NCI-H2081 (cell line): ENCODE measurements at places on chromosomes 1 and 21.

DNA sequence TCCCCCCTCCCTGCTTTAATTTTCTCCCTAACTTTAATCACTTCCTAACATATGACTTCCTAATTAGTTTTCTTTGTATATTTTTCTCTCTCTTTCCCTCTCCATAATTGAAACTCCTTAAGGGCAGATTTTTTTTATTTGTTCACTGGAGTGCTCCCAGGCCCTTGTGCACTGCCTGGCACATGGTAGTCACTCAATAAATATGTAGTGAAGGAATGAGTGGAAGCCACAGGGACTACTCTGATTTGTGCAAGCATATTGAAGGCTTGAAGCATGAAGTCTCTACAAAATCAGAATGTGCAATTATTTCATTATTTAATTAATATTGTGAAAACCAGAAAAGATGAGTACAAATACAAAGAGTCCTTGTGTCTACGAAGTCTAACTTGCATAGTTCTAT is 41.5 kb downstream of the SNX7 start:
- no peak for DNase-seq

- DNase-seq, result no peak
Observed at GRCh38 chr1:78143152-78143551, 97.4 kb downstream of the GIPC2 start.

- DNase-seq, result no peak
Observed at GRCh38 chr1:162077648-162078299, 8.3 kb downstream of the NOS1AP start.

DNA sequence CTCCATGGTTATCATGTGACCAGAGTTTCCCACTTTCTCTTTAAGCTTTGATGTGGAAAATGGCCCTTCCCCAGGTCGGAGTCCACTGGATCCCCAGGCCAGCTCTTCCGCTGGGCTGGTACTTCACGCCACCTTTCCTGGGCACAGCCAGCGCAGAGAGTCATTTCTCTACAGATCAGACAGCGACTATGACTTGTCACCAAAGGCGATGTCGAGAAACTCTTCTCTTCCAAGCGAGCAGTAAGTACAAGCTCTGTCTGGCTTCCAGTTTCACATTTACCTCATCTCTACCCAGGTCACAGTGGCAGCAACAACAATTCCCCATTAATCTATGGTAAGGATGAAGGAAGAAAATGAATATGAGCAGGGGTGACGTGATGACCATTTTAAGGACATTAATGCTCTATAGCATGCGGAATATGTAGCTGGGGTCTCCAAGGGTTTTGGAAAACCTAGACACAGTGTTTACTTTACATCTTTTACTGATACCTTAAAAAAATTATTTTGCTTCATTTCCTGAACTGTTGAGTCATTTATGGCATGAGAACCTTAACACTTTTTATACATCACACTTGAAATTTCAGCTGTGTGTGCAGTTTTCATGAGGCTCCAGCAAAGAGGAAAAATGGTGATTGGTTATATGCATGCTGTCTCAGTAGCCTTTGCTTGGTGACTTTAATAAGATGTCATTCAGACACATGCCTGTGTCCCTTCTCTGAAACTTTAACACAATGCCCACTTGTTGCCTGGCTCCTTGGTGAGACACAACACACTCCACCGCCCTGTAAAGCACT is 286.3 kb upstream of the SGIP1 start:
- DNase-seq, result no peak

DNA sequence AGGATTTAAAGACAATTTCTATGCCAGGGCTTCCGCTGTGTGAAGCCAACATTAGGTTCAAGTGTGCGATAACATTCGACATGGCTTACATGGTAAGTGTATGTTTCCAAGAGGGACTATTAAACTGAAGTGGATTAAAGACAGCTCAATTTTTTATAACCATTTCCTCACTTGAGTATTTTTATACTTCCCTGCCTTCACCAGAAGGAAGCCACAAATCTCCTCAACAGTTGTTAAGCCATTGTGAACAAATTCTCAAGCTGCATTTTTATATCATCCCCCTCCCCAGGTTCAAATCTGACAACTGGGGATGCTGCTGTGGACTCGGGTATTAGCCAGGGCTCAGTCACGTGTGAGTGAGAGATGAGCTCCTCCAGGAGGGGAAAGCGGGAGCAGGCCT is 116.3 kb downstream of the RHOU start:
- no peak for DNase-seq

DNA sequence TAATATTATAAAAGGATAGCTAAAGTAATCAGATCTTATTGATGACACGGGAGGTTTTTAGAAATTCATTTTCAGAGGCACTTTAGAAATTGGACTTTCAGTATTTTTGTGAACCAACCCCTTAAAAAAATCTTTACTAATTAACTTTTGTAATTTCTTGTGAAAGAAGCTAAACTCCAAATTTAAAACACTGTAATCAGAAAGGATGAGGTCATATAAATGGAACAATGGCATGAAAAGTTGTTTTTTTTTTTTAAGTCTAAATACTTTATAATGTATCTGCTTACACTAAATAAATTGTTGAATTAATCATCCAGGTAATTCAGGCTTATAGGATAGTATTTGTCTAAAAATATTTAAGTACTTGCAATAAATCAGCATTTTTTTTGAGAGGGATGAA is 9.0 kb downstream of the ZBTB18 start:
- no peak for DNase-seq

- no peak for DNase-seq
Observed at GRCh38 chr1:202750761-202751160, 40.5 kb upstream of the SYT2 start.

DNA sequence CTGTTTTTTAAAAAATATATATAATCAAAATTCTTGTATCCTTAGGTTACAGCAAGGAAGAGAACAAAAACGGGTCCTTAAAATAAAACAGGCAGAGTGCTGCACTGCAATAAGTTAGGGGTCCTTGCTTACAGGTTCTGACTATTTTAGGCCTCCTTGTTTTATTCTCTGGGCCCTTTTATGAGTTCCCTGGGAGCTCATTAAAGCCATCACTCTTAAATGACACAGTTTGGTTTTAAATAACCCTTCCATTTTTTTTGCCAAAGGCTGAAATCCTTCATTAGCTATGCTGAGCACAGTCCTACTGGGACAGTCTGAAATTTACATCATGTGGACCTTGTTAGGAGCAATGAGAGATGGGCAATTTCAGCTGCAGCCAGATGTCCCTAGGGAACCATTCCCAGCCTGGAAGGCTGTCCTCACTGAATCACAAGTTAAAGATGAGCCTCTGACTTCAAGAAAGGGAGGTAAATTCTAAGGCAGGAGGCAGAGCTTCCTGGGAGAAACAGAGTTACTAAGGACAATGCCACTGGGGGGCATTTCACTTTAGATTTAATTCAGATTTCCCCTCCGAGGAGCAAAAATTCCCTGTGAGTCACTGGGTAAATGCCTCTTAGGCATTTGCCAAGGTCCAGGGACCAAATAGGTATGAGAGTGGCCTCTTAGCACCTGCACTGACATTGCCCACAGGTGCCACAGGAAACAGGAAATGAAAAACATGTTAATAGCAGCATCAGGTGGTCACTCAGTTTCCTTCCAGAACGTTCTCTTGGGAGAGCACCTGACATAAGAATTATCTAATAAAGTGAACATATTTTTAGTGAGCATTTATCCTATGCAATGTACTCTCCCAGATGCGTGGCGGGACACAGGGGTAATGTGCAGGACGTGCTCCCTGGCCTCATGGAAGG is 3.8 kb upstream of the MUL1 start:
- no peak for DNase-seq

DNA sequence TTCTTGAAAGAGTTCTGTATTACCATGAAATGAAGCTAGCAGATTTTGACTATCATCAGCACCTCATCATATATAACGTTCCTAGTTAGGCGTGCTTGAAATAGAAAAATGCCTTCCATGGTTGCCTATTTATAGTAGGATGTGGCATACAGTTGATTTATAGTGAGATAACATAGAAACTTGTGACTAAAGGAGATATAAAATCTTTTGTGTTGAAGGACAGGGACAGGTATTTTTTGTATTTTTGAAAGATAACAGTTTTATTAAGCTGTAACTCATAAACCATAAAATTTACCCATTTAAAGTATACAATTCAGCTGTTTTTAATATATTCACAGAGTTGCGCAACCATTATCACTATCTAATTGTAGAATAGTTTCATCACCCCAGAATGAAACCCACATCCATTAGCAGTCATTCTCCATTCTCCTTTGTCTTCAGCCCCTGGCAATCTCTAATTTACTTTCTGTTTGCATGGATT is 19.3 kb downstream of the SPEN start:
- no peak for DNase-seq

DNA sequence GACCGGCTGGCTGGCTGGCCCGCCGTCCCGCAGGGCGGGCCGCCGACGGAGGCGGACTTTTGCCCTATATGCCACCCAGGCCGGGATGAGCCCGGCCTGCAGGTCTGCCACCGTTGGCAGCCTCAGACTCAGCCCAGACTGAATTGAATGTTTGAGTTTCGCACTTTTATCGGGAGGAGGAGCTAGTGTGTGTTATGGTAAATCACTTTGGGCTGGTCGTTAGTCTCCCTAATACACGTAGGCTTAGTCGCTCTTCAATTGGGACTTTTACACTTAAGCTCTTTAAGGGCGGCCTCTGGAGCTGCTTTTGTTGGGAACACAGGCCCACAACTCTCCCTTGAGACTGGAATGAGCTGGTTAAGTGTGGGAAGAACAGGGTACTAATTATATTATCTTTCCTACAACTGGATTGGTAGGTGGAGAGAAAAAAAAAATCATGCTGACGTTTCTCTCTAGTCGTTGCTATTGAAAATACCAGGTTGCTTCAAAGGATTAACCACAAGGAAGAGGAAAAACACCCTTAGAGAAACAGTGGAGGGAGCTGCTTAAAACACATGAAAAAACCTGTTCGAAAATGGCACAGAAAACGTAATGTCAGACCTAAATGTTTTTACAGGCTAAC is 1.4 kb upstream of the IRF2BP2 start:
- peak; percentile 91 for DNase-seq

DNA sequence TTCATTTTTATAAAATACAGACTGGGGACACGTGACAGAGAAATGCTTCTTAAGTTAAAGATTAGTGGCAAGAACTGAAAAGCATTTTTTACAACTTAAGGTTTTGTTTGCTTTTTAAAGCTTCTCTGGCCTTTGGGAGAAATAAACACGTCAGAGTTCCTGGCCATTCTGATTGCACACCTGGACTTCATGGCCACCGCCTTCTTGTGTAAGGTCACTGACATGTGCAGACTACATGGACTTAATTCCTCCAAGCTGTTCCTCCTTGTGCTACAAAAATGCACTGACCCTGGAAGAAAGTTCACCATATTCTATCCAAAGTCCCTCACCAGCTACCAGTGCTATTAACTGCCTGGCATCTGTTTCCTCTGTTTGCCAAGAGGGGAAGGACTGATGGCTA is 56.1 kb downstream of the GADD45A start:
- no peak for DNase-seq

GRCh38 chr1:107570768-107571167 is 394.2 kb downstream of the VAV3 start:
- DNase-seq, result no peak

DNA sequence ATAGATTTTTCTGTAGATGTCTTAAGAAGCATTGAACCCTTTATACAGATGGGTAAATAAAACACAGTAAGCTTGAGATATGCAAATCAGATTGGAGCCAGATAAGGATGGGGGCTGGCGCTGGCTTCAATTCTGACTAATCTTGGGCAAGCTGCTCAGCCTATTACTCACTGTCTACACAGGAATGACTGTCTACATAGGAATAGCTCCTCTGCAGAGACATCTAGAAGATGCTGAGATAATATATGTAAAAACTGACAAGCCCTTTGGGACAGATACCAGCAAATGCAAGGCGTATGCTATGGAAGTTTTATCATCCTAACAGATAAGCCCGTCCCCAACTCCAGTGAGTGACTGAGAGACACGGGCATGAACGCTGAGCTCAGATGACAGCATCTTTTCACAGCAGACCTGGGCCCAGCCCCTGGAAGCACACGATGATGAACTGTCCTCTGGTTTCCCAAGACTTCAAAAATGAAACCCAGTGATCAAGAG is 1.7 kb downstream of the CLDN14 start:
- no peak for DNase-seq

DNA sequence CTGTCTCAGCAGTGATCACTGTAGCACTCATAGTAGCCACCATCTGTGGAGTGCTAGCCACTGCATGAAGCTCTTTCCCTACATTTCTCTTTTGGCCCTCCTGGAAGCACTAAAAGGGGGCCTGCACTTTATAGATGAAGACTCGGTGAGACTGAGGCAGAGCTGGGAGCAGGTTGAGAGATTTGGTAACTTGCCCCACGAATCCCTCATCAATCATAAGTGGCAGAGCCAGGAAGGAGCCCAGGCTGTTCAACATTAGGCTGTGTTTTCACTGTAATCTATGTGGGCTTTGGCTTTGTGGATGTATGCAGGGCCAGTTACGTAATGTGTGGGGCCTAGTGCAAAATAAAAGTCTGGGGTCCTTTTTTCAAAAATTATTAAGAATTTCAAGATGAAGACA is 13.3 kb upstream of the ETV3 start:
- no peak for DNase-seq

- no peak for DNase-seq
Observed at GRCh38 chr1:116340506-116341231, 32.4 kb upstream of the ATP1A1 start.

DNA sequence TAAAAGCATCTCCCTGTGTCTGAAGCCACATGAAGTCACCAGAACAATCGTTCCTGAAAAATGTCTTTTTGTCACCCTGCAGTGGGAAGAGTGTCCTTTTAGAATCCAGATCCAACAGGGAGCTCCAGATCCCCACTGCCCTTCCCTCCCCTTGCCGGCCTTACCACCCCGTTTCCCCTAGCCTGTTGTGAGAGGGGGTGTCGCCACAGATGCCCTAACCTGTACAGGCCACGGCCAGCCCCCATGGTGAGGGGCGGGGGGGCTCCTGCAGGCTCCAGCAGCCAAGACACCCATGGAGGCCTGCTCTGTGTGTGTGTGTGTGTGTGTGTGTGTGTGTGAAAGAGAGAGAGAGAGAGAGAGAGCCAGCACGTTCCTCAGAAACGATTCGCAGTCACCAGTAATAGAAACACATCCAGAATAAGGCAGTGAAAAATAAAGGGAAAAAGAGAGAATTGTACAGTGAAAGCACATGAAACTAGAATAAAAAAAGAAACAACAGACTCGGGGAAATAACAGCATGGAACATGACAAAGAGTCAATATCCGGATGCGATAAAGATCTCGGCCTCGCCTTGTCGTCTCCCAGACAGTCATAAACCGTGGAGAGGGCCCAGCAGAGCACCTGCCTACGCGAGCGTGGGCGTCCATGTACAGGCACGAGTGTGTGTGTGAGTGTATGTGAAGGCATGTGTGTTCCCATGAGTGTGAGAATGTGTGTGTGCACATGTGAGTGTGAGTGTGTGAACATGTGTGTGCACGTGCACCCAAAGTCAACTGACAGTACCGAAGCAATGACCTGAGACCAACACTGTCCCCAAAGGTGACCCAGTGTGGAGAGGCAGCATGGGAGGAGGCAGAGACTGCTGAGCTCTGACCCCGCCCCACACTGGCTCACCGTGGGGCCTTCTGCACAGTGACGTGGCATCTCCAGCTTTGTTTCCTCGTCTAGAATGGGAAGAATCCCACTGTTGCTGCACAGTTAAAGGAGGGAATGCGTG is 303.8 kb downstream of the NPHP4 start:
- no peak for DNase-seq

GRCh38 chr1:26530410-26530894 is 891 bp downstream of the RPS6KA1 start:
- no peak for DNase-seq
